ENCODE measurements at places on chromosomes 12 and 14.

- DNase-seq, result no peak
These were observed 202.7 kb upstream of the PRICKLE1 start for GRCh38 chr12:42792265-42792664.

DNA sequence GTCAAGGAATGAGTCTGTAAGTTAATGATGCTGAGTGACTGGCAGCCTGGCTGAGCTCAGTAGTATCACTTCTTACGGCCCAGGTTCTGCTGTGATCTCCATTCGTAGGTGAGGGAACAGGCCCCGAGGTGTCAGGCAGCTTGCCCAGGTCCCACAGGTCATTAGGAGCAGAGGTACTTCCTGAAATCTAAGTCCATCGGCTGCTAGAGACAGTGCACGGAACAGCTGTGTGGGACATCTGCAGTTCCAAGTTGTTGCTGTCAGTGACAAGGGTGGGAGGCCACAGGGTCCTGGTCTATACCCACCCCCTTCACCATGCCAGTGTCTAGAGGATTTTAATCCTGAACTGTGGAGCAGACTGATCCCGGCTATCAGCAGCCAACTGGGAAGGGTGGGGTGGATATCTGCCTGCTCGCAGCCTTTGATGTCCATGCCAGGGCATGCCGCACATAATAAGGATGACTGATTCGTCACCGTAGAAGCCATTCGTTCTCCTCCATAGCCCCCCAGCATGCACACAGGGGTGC is 82.3 kb upstream of the RIN3 start:
- DNase-seq, result no peak

DNA sequence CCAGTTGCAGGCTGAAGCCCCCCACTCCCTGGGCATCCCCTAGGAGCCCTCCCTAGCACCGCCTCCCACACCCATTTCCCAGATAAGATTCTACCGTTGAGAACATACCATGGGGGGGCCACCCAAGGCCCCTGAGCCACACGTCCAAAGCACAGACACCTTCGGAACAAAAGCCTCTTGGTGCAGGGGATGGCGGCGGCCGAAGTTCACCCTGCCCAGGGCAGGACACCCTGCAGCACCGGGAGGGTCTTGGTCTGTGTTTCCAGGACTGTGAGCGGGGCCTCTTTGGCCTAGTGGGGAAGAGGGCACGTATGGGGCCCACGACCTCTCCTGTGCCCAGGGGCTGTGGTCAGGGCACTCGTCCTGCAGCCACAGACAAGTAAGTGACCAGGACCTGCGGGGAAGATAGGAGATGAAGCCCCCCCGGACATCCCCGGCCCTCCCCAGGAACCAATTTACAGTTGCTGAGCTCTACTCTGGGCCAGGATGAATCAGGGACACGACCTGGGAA is 154.3 kb upstream of the C14orf180 start:
- no peak for DNase-seq

DNA sequence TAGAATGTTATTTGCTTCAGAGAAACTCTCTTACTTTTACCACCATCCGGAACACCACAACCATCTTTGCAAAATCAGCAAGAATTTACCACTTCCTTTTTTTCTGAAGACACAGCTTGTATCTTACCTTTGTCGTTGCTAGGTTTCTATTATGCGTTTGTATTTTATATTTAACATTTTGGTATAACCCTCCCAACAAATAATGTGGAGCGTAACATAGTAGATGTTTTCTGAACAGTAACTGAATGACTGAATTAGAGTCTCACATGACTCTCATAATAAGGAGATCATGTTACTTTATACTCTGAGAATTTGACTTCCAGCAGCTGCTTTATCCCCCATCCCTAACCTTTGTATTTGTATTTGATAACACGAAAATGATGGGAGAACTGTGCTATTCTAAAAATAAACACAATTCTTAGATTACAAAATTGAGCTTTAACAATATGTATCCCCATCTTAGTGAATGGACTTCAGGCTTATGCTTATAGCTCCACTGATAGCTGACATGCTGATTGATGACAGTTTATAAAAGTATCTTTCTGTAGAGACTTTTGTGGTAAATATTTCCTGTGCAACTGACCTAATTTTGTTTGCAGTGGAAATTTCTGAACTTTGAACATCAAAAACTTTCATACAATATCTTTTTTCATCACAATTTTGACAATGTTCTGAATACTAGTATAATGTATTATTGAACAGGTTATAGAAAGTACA is 7.9 kb upstream of the KLRB1 start:
- DNase-seq, result peak; percentile 36

DNA sequence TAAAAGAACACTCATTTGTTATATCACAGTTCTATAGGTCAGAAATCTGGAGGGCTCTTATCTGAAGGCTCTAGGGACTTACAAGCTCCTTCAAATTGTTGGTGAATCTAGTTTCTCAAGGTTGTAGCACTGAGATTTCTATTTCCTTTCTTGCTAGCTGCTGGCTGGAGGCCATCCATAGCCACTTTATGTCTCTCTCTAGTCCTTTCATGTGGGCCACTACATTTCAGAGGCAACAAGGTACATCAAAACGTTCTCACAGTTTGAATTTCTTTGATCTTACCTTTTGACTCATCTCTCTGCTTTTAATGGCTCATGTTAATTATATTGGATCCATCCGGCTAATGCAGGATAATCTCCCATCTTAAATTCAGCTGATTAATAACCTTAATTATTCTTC is 286.8 kb downstream of the DIO2 start:
- DNase-seq, result no peak

DNA sequence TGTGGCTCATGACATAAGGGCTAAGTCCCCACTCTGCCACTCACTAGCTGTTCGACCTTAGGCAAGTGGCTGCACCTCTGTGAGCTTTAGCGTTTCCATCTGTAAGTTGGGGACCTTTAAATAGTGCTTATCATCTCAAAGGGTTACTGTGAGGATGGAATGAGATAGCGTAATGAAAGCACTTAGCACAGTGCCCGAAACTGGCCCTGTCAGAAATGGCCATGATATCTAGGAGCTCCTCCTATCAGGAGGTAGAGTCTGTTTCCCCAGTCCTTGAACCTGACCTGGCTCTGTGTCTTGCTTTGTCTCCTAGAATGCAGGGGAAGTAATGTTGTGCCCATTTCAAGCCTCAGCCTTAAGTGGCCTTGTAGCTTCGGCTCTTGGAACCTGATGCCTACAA is 211.0 kb downstream of the RBM19 start:
- no peak for DNase-seq

- no peak for DNase-seq
These were observed 10.1 kb downstream of the PGAM5 start for GRCh38 chr12:132720606-132721345.

DNA sequence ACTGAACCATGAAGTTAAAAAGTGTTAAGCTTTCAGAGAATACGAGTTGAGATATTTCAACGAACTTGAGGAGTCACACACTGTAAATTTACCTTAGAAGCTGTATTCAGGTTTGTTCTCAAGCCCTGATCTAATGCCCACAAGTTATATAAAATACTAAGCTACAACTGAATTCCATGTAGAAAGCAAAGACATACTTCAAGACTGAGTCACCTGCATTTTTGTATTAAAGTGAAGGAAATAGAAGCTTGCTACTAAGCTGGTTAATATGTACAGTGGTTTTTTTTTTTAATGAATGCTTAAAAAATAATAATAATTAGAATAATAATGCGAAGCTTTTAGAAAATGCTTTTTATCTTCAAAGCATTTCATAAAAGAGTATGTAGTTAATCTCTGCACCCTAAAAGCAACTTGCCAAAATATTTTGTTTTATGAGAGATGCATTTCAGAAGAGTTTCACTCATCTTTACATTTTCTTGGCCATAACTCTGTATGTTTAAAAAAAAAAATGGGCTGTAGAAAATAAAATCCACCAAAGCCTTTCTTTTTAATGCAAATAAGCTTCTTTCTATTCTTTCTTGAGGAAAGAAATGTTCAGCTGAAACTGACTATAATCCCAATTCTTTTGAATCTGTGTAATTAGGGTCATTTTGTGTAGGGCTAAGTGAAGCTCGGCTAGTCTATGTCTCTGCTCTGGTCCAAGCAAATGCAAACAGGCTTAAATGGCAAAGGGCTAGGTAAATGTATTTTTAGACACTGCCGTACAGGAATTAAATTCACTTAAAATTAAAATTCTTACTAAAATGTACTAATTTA is 1047.5 kb upstream of the FLRT2 start:
- DNase-seq, result no peak

- DNase-seq, result no peak
These were observed 109.4 kb upstream of the NOS1 start for GRCh38 chr12:117470804-117471203.

DNA sequence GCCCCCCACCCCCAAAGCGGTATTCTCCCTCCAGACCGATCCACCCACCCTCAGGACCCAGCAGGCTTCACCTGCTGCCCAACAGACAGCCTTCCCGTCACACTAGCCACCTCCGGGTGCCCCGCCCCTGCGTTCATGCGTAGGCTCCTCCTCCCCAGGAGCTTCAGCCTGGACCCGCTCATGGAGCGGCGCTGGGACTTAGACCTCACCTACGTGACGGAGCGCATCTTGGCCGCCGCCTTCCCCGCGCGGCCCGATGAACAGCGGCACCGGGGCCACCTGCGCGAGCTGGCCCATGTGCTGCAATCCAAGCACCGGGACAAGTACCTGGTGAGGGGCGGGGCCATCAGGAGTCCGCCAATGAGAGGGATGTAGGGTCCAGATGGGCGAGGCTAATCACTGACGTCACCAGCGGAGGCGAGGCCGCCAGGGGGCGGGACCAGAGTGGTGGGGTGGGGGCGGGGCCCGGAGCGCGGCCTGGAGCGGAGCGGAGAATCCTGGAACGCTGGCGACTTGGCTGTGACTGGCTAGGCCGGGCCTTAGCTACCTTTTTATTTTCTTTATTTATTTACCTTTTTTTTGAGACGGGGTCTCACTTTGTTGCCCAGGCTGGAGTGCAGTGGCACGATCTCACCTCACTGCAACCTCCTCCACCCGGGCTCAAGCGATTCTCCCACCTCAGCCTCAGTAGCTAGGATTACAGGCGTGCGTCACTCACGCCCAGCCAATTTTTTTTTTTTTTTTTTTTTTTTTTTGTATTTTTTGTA is 4.4 kb downstream of the TNS2 start:
- DNase-seq, result peak; percentile 89

DNA sequence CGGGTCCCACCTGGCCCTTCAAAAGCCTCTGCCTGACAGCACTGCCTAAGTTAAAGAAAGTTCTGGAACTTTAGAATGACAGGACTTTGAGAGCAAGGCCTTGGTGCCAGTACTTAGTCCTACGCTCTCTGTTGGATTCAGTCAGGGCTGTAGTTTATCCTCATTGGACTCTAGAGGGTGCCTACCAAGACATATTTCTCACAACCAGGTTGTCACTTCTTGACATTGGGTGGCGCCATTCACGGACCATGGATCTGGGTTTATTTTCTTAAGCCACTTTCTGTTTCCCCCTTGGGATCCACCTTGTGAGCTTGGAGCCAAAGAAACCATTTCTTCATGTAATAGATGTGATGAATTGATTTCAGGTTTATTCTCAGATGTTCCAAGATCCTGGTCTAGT is 787.0 kb upstream of the TBX3 start:
- no peak for DNase-seq

DNA sequence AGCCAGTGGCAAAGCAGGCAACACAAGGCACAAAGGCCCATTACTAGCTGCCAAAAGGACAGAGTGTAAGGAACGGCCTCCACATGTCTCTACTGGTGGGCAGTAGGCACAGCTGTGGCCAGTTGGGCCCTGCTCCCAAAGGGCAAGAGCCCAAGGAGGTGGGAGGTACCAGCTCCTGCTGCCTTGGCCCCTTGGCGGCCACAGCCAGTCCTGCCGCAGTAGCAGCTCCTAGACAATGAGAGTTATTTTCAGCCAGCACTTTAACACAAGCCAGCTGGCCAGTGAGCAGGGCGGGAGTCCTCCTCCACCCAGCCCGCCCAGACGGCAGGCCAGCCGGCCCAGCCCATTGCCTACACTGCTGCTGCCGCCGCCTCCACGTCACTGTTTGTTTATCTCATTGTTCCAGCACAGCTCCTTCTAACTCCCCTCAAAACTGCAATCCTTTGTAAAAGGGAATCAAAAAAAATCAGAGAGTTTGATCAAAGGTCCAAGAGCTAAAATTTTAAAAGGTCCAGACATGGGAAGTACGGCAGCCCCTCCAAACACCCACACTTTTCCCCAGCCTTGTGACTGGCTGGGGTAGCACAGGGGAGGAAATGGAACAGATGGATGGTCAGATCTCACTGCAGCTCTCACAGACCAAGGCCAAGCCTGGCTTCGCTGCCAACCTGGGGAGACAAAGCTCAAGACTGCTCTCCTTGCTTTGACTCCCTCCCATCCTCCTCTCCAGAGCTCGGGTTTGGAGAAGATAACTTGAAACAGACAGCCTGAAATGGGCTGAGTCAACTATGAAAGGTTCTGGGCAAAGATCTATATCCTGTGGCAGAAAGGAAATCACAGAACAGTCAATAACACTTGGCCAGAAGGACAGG is 33.5 kb downstream of the FMNL3 start:
- no peak for DNase-seq
